ENCODE measurements at places on chromosomes 6 and 20. TPM values are rescaled to one million over a fixed set of nuclear protein-coding genes. Genes with fewer than 3 reads are reported as not detected.

DNA sequence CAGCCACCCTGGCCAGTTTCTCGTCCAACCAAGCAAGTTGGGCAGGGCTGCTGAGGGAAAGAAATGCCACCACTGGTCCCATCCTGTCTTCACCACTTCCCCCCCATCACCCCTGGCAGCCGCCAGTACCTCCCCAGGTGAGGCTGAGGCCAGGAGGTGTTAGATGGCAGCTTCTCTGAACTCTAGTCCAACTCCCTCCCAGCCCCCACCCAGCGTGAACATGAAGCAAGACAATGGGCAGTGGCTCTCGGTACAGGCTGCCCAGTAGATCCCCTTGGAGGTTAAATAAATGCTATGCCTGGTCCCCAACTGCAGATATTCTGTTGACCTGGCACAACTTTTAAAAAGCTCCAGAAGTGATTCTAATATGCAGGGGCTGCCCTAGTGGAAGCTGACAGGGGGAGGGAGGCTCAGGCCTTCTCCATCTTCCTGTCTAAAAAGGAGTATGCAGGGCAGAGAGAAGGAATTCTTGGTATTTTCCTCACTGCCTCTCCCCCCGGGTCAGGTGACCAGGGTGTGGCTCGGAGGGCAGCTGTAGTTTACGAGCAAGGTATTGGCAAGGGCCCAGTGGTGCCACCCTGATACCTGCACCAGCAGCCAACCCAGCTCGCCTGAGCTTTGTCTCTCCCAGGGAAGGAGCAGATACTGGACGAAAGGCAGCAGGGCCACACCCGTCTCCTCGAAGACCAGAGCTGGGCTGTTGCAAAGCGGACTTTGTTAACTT lies 25.7 kb downstream of the KCNK5 start:
- no peak for DNase-seq

GRCh38 chr20:50003253-50003656 lies 20.5 kb downstream of the SNAI1 start:
- DNase-seq = no peak

DNA sequence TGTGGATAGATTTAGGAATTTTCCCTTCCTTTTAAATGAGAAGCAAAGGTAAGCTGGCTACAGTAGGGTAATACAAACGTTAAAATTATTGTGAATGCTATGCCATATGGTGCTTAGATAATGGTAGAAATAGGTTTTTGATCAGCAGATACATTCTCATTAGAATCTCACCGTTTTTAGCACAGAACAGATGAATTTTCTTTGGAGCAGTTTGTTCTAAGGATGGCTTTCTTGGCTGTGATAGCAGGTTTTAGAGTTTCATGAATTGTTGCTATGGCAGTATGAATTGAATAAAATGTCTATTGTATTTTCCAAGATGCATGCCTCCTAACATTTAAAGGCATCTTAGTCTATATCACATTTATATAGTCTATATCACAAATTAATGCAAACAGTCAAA lies 1394.5 kb downstream of the EPHA7 start:
- no peak for DNase-seq

DNA sequence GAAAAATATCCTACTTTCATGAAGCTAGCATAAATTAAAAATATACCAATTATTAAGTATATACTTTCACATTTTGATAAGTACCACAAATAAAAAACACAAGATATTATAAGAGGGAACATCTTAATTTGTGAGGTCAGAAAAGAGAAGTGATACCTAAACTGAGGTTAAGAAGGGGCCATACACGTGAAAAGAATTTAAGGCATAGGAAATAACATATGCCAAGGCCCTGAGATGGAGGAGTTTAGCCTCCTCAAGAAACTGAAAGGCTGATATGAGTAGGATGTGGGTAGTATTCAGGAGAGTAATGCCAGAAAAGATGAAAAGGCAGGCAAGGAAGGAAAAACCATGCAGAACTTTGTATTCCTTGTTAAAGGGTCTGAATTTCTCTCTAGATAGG lies 116.6 kb upstream of the HTR1E start:
- DNase-seq = no peak

DNA sequence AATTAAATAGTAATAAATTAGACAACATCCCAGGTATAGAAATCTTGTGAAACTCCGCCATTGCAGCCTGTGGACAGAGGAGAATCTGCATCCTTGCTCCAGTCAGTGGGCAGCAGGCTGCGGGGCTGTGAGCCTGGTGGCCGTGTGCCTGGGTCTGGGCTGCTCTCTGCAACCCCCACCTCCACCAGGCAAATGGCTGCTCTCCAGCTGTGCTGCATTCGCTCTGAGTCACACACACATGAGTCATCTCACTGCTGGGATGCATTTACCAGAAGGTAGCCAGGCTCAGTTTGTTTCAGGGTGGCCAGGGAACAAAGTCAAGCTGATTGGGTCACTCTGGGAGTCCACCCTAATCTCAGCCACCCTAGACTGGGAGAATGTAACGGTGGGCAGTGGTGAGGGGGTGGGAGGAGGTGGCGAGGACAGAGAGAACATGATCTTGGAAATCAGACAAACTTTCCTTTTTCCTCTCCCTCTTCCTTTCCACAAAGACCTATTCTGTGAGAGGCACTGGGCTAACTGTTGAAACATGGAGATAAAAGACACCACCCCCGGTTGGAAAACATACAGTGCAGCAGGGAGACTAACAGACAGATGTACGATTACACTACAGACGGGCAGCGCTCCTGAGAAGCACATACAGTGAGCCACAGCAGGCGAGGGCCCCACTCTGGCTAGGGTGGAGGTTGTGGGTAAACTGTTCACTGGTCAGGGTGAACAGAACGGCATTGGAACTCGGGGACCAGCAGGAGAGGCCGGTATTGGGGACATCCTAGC lies 59.2 kb downstream of the TRAM2 start:
- DNase-seq = no peak

DNA sequence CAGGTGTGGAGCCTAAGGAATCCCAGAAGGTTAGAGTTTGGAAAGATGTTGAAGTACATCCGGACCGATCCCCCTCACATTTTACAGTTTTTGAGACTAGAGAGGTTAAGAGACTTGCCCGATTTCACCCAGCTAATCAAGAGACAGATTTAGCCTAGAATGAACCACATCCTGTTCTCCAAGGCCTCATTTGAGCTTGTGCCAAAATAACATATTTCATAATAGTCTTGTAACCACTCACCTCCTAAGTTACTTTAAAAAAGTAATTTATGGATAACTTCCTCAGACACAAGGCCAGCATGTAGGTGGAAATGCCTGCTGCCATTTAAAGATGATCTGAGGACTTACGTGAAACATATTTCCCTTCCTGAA lies 39.8 kb upstream of the ARHGAP18 start:
- DNase-seq = no peak

- DNase-seq = no peak
Measured at GRCh38 chr6:52400313-52401041, 19.7 kb upstream of the EFHC1 start.

GRCh38 chr6:15549371-15549770 lies 113.5 kb downstream of the DTNBP1 start:
- DNase-seq = no peak

Gene CAGE1
- polyA plus RNA-seq = not detected

- no peak for DNase-seq
Measured at GRCh38 chr6:50096296-50096695, 46.6 kb upstream of the DEFB112 start.

DNA sequence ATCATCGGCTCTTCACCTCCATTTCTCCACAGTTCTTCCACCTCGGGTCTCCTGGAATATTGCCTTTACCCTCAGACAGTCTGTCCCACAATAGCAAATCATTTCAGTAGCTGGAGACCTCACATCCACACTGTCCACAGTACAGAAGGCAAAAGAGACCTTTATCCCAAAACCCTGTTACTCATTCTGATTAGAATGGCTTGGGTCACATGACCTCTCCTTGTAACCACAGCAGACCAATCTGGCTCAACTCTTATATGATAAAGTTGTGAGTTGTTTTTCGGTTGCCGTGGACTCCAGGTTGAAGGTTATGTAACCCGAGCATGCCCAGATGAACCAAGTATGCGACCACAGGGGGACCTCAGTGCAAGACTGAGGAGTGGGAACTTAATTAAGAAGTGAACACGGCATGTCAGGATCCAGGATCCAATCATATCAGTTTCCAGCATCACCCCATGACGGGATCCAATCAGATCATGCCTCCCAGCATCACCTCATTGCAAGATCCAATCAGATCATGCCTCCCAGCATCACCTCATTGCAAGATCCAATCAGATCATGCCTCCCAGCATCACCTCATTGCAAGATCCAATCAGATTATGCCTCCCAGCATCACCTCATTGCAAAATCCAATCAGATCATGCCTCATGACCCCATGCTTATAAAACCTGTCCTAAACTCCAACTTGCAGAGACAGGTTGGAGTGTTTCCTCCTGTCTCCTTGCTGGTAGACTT lies 68.7 kb downstream of the LY86 start:
- no peak for DNase-seq

Gene TP53TG5
- 0.42 TPM for polyA plus RNA-seq

Gene RAET1L
- not detected for polyA plus RNA-seq

GRCh38 chr20:62910777-62911497 lies 15.4 kb downstream of the DIDO1 start:
- no peak for DNase-seq

GRCh38 chr6:111894272-111894671 lies 21.0 kb upstream of the FYN start:
- no peak for DNase-seq

Gene TCF21
- polyA plus RNA-seq = not detected

- DNase-seq = no peak
Measured at GRCh38 chr6:23306251-23306950, 737.0 kb downstream of the HDGFL1 start.

DNA sequence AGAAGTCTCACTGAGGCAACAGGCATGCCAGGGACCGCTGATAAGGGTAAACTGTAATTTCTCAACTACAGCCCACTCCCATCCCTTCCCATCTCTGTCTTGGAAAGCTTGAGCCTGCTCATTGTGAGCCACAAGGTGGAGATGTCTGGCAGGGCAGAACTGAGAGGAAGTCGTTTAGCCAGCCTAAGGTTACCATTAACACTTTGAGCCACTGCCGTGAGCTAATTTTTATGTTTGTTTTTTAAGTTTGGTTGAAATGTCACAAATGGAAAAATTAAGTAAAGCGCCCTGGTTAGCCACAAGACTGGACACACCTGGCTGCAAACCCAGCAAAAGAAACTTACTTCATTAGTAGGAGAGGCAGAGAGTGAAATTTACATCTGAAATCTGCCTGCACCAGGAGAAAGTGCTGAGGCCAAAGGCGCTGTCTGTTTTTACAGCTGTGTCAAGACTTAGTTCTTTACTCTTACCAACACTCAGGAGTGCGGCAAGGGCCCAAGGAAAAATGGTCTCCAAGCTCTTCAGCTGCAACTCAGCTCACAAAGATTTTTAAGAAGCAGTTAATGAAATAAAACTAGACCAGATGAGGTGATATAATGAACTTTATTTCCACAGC lies 50.0 kb upstream of the FAM83C start:
- no peak for DNase-seq

DNA sequence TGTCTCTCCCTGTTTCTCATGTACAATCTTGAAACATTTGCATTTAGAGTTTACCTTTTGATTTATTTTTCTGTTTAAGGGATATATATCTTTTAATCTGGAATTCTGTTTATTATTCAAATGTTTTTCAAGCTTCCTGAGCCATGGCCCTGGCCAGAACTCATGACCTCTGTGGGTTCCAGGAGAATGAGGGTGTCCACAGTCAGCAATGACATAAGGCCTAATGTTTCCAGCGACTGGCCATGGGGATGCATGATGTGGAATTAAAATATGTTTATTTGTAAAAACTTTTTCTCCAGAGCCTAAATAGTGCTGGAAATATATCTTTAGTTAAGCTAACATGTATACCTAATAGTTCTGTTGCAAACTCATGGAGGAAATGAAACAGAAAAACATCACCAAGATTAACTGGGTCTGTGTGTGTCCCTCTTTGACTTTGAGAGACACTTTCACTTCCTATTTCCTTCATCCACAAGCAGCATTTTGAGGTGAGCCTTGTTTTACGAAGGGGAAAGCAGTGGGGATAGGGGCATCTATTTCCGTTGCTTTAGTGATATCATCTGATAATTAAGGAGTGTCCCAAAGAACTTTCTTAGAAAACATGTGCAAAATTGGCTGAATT lies 87.6 kb downstream of the SMOC2 start:
- DNase-seq = no peak

- DNase-seq = no peak
Measured at GRCh38 chr20:36812594-36813463, 39.3 kb upstream of the DSN1 start.

Gene SLC23A2
- polyA plus RNA-seq = 5.6 TPM

Gene TMEM200A
- not detected for polyA plus RNA-seq

Gene BMP6
- polyA plus RNA-seq = not detected

Gene SLC17A2
- not detected for polyA plus RNA-seq

Gene LIN28B
- not detected for polyA plus RNA-seq

Gene TBX18
- not detected for polyA plus RNA-seq

- DNase-seq = no peak
Measured at GRCh38 chr6:141394125-141394536, 738.6 kb upstream of the GJE1 start.

GRCh38 chr6:53536561-53536960 lies 8.3 kb downstream of the GCLC start:
- DNase-seq = no peak

- DNase-seq = no peak
Measured at GRCh38 chr20:41526327-41526726, 91.8 kb downstream of the CHD6 start.

Gene DDO
- not detected for polyA plus RNA-seq

GRCh38 chr6:145865175-145865574 lies 50.6 kb upstream of the FBXO30 start:
- no peak for DNase-seq

DNA sequence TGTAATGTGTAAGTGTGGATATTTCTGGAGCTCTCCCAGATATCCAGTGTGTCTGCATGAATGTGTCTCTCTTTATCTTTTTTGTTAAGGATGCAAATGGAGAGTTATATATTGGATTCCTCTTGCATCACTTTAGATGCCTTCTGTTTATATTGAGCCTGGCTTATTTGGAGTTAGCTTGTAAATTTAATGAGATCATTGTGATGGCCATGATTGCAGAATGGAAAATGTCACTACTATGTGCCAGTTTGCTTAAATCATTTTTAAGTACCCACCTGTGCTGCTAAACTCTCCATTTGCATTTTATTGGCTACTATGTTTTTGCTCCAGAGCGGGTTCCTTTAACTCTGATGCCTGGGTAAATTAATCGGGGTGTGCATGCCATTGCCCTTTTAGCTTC lies 334.8 kb downstream of the UTRN start:
- DNase-seq = no peak

- no peak for DNase-seq
Measured at GRCh38 chr6:131164506-131164905, 29.2 kb downstream of the AKAP7 start.

DNA sequence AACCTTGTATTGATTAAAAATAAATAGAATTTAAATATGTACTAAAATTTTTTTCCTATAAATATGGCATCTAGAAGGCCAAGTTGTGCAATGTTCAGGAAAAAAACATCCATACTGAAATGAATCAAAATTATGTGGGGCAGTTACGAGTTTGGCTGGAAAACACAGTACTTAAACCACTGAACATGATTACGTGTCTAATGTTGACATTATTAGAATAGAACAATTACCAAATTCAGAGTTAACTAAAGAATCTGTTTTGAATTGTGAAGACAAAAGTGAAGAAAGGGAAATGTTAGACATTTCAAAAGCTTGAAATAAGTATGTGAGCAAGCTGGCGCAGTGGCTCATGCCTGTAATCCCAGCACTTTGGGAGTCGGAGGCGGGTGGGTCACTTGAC lies 57.2 kb downstream of the KLHL31 start:
- DNase-seq = no peak
